Stimulated activated CD8-positive, alpha-beta memory T cell treated with anti-CD3 and anti-CD28 coated beads, Interleukin-7, amount 100 ng/mL, for 24 hours (primary cell): ENCODE measurements at places on chromosomes 2 and 18.

GRCh38 chr2:28447943-28448792 is 47.7 kb upstream of the PLB1 start:
- no peak for DNase-seq

DNA sequence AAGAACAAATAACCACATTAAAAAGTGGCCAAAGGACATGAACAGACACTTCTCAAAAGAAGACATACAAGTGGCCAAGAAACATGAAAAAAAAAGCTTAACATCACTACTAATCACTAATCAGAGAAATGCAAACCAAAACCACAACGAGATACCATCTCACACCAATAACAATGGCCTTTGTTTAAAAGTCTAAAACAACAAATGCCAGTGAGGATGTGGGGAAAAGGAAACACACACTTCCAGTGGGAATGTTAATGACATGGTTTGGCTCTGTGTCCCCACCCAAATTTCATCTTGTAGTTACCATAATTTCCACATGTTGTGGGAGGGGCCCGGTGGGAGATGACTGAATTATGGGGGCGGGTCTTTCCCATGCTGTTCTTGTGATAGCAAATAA is 147.1 kb downstream of the GALNT1 start:
- no peak for DNase-seq

- no peak for DNase-seq
These were observed 57.6 kb upstream of the TWIST2 start for GRCh38 chr2:238790126-238790832.

GRCh38 chr2:78218066-78218465 is 695.9 kb upstream of the LRRTM4 start:
- DNase-seq, result no peak

GRCh38 chr2:3212984-3213383 is 164.6 kb downstream of the EIPR1 start:
- no peak for DNase-seq

GRCh38 chr2:239826376-239826775 is 198.8 kb downstream of the NDUFA10 start:
- DNase-seq, result no peak

- DNase-seq, result no peak
These were observed 70.9 kb upstream of the LYPD6B start for GRCh38 chr2:148967578-148967977.

DNA sequence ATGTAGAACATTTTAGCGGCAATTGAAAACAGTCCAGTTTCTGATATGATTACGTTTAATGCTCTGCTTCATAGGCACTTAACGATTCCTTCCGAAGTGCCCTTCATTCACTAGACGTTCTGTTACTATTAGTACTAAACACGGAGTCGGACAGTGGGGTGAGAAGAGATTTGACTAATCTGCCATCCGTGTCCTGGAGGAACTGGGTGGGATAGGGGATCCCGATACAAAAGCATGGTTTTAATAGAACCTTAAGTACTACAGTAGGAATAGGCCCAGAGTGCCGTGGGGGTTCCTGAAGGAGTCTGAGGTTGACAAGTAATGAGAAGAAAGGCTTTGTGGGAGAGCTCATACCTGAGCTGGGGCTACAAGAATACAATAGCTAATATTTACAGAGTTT is 631 bp downstream of the MORN2 start:
- no peak for DNase-seq

DNA sequence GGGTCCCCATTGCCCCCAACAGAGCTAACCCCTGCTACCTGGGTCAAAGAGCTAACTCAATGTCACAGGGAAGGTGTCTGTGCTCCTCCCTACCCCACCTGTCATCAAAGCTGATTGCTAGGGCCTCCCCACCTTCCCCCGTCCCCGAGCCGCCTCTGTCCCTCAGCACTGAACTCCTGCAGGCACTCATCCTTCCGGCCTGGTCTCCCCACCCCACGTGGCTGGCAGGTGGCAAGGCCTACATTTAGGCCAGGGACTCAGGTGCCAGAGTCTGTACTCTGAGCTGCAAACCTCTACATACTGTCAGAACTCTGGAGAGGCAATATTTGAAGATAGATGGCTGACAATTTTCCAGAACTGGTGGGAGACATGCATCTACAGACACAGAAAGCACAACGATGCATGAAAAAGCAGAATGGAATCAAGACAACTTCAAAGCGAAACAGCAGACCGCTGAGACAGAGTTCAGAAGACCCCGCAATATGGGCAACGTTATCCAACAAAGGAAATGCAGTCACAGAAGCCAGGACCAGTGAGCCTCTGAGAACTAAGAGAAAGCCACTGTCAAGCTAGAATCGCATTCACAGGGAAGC is 195.8 kb downstream of the HDAC4 start:
- DNase-seq, result no peak

GRCh38 chr18:50622865-50623393 is 63.0 kb downstream of the MAPK4 start:
- DNase-seq, result no peak
